Central memory CD8-positive, alpha-beta T cell (primary cell): ENCODE measurements at places on chromosomes 2 and 18.
A peak's percentile ranks its signal among the peaks of the same experiment; 100 is the strongest.

- H3K27ac ChIP-seq = no peak overlapping the region
- H3K27me3 ChIP-seq = no peaks in the 10 kb centered on the region
- H3K4me1 ChIP-seq = no peaks in the 10 kb centered on the region
- no peak for DNase-seq
Observed at GRCh38 chr2:231336700-231337099, 58.8 kb upstream of the B3GNT7 start.

- peaks cover 36% of the 10 kb centered on the region for H3K4me1 ChIP-seq
- DNase-seq = no peak
- peaks cover 3% of the 10 kb centered on the region for H3K36me3 ChIP-seq
- H3K27me3 ChIP-seq = no peaks in the 10 kb centered on the region
- H3K4me3 ChIP-seq = no peak overlapping the region
Observed at GRCh38 chr18:63267975-63268721, 51.4 kb downstream of the BCL2 start.

DNA sequence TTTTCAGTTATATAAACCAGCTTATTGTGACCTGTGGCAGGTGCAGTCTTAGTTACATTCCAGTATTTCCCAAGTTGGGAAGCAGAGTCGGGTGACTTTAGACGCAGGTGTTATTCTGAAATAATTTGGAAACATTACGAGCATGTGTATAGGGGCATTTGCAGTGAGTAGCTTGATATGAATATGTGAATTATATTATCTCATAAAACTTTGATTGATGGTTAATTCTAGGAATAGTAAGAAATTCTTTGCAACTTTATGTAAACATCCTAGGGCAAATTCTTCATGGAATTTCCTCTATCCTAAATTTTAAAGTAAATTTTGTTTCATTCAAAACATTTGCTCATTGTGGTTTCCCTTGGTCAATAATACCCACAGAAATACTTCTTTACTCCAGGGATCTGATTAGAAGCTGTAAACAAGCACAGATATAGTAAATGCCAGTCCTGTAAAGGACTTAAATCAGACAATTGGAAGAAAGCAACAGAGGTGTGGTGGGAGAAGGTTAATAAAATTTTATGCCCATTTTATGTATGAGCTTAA, 580.6 kb upstream of the CDH2 start:
- no peak overlapping the region for H3K27ac ChIP-seq
- no peaks in the 10 kb centered on the region for H3K27me3 ChIP-seq
- H3K36me3 ChIP-seq = no peaks in the 10 kb centered on the region

GRCh38 chr2:52934323-52934898, 833.2 kb upstream of the CHAC2 start:
- no peaks in the 10 kb centered on the region for H3K27me3 ChIP-seq
- no peaks in the 10 kb centered on the region for H3K36me3 ChIP-seq
- no peak for DNase-seq
- no peak overlapping the region for H3K4me3 ChIP-seq
- no peak overlapping the region for H3K27ac ChIP-seq

DNA sequence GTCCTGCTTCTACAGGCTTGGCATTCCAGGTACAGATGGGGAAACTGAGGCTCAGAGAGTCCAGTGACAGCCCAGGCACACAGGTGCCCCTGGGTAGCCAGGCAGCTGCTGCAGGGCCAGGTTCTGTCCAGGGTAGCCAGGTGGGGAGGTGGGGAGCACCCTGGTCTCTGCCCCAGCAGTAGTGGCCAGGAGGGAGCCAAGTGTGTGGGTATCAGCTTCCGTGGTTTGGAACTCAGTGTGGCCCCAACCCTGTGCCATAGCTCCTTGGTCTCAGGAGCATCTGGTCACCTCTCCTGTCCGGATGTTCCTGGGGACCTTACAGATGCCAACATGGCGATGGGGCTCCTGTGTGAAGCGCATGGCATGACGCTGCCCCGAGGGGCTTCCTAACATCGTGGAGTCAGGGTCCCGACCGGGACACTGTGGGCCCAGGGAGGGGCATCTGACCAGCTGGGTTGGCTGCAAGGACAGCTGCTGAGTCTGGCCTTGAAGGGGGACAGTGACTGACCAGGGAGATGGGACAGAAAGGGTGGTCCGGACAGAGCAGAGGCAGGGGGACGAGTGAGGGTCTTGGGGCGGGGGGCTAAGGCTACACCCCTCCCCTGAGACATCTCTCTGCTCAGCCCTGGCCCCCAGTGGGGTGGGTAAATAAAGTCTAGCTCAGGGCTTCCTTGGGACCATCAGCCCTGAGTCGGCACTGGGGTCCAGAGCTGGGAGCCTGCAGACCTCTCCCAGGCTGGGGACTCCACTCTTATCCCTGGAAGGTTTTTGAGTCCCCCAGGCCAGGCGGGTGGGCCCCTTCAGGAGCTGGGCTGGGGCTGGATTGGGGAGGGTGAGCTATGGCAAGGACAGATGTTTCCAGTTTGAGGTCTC, 76.0 kb upstream of the SMAD7 start:
- H3K27ac ChIP-seq = no peak overlapping the region
- H3K36me3 ChIP-seq = peaks cover 3% of the 10 kb centered on the region
- peaks cover 7% of the 10 kb centered on the region for H3K4me1 ChIP-seq
- H3K27me3 ChIP-seq = peaks cover 25% of the 10 kb centered on the region
- DNase-seq = no peak

DNA sequence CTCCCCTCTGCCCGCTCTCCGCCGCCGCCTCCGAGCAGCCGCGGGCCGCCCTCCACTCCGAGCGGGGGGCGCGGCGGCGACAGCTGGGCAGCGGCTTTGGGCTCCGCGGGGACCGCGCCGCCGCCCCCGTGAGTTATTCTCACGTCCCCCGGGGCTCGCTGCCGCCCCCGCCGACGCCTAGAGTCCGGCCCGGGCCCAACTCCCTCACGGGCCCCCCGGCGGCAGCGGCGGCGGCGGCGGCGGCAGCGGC, 645 bp downstream of the MIB1 start:
- DNase-seq = no peak
- no peaks in the 10 kb centered on the region for H3K27me3 ChIP-seq
- no peak overlapping the region for H3K27ac ChIP-seq
- H3K36me3 ChIP-seq = peaks cover 8% of the 10 kb centered on the region
- peaks cover 44% of the 10 kb centered on the region for H3K4me1 ChIP-seq

GRCh38 chr2:200302940-200303727, 3.4 kb upstream of the SPATS2L start:
- no peak for DNase-seq
- no peak overlapping the region for H3K4me3 ChIP-seq
- H3K36me3 ChIP-seq = peaks cover 5% of the 10 kb centered on the region
- H3K27me3 ChIP-seq = no peaks in the 10 kb centered on the region
- H3K4me1 ChIP-seq = peaks cover 6% of the 10 kb centered on the region
- no peak overlapping the region for H3K27ac ChIP-seq

- peaks cover 14% of the 10 kb centered on the region for H3K27me3 ChIP-seq
- peak overlapping the region; percentile 91 for H3K27ac ChIP-seq
- H3K4me1 ChIP-seq = peaks cover 46% of the 10 kb centered on the region
- peaks cover 20% of the 10 kb centered on the region for H3K36me3 ChIP-seq
Observed at GRCh38 chr2:10120877-10121574, 1.5 kb upstream of the RRM2 start.

DNA sequence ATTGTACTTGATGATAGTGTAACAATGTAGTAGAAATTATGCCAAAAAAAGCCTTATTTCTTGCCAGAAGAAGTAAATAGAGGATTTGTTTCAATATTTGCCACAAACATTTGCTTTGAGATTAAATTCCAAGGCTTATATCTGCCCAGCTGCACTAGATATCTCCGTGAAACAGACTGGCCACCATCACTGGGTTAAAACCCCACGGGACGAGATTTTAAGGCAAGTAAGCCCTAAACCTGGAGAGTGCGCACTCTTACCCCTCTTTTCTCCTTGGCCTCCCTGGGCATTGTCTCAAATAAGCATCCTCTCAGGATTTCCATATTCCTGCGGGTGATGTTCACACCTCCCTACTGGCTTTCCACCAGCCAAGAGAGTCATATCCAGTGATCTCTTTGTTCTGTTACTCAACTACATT, 334.4 kb downstream of the AGPS start:
- H3K4me1 ChIP-seq = no peaks in the 10 kb centered on the region
- no peak overlapping the region for H3K27ac ChIP-seq
- no peak overlapping the region for H3K4me3 ChIP-seq
- DNase-seq = no peak

- DNase-seq = no peak
- peaks cover 15% of the 10 kb centered on the region for H3K27me3 ChIP-seq
- no peak overlapping the region for H3K4me3 ChIP-seq
Observed at GRCh38 chr18:58025733-58026132, 18.3 kb upstream of the NEDD4L start.

- H3K27me3 ChIP-seq = no peaks in the 10 kb centered on the region
- no peak overlapping the region for H3K27ac ChIP-seq
- peaks cover 27% of the 10 kb centered on the region for H3K36me3 ChIP-seq
- H3K4me1 ChIP-seq = peaks cover 6% of the 10 kb centered on the region
- no peak overlapping the region for H3K4me3 ChIP-seq
Observed at GRCh38 chr2:201018636-201019035, 52.8 kb downstream of the HYCC2 start.

GRCh38 chr2:26519396-26520147, 41.6 kb upstream of the OTOF start:
- H3K36me3 ChIP-seq = peaks cover 1% of the 10 kb centered on the region
- H3K4me1 ChIP-seq = no peaks in the 10 kb centered on the region
- H3K27me3 ChIP-seq = peaks cover 20% of the 10 kb centered on the region
- no peak for DNase-seq

DNA sequence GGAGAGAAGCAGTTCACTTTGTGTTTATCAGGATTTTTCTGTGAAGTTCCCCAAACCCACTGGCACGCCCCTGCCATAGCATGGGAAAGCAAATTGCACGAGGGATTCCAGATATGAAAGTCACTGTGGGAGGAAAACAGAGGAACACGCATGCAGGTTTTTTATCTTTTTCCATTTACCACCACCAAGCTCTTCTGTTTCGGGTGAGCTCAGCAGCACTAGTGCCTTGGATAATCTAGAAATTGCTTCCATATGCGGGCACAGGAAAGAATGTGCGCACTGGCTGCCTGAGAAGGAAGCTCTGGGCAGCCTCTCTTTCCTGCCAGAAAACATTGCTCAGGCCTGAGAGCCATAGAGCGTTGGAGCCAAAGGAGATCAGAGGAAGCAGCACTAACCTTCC, 65.9 kb upstream of the WIPF1 start:
- H3K27me3 ChIP-seq = no peaks in the 10 kb centered on the region
- H3K36me3 ChIP-seq = peaks cover 5% of the 10 kb centered on the region
- no peak overlapping the region for H3K4me3 ChIP-seq
- DNase-seq = no peak
